ENCODE measurements at places on chromosomes 16 and 17. TPM values are rescaled to one million over a fixed set of nuclear protein-coding genes. Genes with fewer than 3 reads are reported as not detected.
A peak's percentile ranks its signal among the peaks of the same experiment; 100 is the strongest.

SPN gene
- not detected for total RNA-seq

SSTR5 gene
- total RNA-seq = 0.23 TPM

TP53TG3 gene
- not detected for total RNA-seq

DNA sequence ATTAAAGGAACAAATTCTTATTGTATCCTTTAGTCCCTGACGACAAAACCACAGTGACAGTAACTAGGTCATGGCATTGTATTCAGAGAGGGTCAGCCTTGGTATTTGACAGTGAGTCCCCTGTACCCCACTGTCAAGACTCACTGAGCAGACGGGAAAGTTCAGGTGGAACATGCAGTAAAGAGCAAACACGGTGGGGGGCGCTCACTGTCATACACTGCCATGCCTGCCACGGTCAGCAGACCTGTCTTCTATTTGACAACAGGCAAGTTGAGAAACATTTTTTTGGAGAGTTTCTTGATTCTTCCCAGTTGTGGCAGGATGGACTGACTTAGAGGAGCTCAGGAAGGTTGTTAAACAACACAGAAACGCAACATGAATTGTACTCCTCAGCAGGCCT, 681.6 kb downstream of the KCNJ18 start:
- no peak for DNase-seq
- H3K27ac ChIP-seq = no peak overlapping the region
- no peak overlapping the region for H3K4me3 ChIP-seq
- no peaks in the 10 kb centered on the region for H3K4me1 ChIP-seq
- no peaks in the 10 kb centered on the region for H3K36me3 ChIP-seq
- H3K27me3 ChIP-seq = no peaks in the 10 kb centered on the region

DNA sequence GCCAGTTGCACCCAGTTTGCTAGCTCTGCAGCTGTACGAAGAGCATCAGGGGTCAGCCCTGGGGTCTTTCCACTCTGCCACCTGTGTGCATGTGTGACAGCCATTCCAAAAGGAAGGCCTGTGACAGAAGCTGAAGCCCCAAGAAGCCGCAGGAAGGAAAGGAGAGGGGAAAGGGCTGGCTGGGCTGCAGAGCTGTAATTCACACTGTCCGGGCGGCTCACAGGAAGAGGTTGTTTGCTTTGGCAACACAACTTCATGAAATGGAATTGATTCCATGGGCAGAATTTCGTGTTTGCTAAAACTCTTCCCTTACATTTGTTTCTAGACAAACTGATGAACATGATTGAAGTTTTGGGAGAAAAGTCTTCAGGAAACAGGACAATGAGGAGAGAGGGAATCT, 14.8 kb downstream of the TMEM204 start:
- no peaks in the 10 kb centered on the region for H3K36me3 ChIP-seq
- DNase-seq = no peak
- H3K27me3 ChIP-seq = no peaks in the 10 kb centered on the region
- H3K27ac ChIP-seq = no peak overlapping the region
- no peaks in the 10 kb centered on the region for H3K4me1 ChIP-seq

DNA sequence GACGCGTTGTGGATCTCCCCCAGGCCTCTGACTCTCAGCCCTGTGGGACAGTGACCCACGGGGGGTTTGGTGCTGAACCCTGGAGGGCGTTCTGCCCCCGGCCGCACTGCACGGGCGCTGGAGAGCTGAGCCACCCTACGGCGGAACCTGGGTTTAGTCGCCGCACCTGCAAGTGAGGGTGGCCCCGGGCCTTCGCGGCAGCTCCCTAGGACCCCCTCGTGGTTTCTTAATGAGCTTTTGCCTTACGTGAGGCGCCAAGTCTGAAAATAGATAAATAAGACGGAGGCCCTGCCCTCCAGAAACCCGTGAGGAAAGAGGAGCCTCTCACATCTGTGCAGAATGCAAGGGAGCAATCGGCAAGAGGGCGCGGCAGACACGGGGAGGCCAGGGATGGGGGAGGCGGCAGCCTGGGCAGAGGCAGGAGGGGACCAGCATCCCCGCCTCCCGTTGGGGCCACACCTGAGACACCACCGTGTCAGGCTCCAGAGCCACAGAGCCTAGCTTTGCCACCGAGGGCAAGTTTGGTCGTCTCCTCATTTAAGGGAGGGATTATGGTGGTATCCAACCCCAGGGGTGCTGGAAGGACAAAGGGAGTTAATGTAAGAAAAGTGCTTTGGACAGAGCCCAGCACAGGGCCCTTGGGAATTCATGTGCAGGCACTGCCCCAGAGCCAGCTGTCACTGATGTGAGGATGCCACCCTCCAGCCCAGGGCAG, 153.2 kb upstream of the CHMP6 start:
- no peak for DNase-seq
- H3K36me3 ChIP-seq = no peaks in the 10 kb centered on the region
- H3K4me3 ChIP-seq = no peak overlapping the region
- no peaks in the 10 kb centered on the region for H3K27me3 ChIP-seq
- H3K27ac ChIP-seq = peak overlapping the region; percentile 57

GRCh38 chr16:81774348-81774747, 4.7 kb upstream of the PLCG2 start:
- H3K27ac ChIP-seq = no peak overlapping the region
- no peaks in the 10 kb centered on the region for H3K36me3 ChIP-seq
- peaks cover 4% of the 10 kb centered on the region for H3K4me1 ChIP-seq
- DNase-seq = no peak
- H3K4me3 ChIP-seq = no peak overlapping the region

DNA sequence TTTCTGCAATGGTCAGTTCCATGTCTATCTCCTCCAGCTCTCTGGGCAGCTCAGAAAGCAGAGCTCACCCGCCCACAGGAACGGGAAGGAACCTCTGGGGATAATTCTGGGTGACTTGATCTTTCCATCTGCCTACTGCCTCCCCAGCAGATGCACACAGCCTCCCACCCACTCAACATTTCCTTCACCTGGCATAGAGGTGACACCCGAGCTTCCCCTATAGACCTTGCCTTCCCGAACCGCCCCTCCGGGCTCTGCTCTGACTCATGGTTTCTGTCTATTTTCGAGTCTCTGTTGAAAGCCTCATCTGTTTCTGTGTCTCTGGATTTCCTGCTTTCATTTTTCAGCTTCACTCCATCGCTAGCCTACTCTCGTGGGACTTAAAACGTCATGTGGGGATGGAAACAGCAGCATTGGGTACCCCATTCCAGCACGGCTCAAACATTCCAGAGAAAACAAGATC, 11.4 kb downstream of the GGA3 start:
- H3K4me3 ChIP-seq = no peak overlapping the region
- no peak overlapping the region for H3K27ac ChIP-seq
- H3K27me3 ChIP-seq = no peaks in the 10 kb centered on the region
- no peak for DNase-seq

GRCh38 chr16:86353948-86354347, 156.4 kb upstream of the FOXF1 start:
- no peaks in the 10 kb centered on the region for H3K27me3 ChIP-seq
- no peaks in the 10 kb centered on the region for H3K4me1 ChIP-seq
- H3K36me3 ChIP-seq = no peaks in the 10 kb centered on the region
- DNase-seq = no peak
- H3K27ac ChIP-seq = no peak overlapping the region

DNA sequence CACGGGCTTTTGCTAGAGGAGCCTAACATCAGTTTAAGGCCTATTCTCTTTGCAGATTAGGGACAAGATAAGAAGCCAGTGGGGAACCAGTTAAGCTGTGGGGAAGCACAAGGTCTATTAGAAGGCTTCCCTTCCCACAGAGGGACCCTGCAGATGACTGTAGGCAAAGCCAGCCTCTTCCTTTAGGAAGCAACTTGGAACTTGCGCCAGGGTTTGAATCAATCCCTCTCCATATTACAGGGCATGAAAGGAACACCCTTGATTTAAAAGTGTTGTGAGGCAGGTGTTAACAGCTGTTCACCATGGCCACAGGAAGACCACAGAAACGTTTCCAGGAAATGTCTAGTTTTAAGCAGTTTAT, 77.3 kb downstream of the RPTOR start:
- H3K4me1 ChIP-seq = peaks cover 41% of the 10 kb centered on the region
- no peaks in the 10 kb centered on the region for H3K36me3 ChIP-seq
- H3K27me3 ChIP-seq = no peaks in the 10 kb centered on the region
- no peak for DNase-seq
- peak overlapping the region; percentile 55 for H3K27ac ChIP-seq
- H3K4me3 ChIP-seq = no peak overlapping the region

DNA sequence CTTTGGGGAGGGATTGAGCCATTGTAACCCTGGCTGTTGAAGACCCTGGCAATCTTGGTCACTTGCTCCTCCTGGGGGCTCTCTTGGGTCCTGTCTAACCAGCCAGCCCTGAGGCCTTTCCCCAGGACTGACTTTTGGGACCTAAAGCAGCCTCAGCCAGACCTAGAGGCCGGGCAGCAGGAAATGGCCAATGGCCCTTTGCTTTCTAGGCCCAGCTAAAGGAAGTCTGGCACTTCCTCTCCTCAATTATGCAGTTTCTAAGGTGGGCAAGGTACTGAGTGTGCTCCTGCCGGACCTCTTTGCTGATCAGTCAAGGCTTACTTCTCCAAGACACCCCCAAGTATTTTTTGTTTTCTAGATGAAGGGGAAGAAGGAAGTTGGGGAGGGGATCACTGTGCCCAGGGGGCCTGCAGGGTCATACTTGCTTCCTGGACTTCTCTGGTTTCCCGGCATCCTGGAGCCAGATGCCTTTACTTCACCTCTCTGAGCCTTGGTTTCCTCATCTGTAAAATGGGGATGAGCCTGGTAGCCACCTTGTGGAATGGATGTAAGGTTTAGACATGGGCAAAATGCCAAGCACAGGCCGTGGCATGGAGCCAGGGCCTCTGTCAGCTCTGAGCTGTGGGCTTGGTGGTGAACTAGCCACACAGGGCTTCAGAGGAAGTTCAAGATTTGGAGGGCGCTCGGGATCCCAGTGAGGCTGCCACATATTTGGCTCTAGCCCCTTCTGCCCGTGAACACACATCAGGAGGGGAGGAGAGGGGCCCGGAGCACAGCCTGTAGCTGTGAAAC, 8.6 kb downstream of the CX3CL1 start:
- peaks cover 25% of the 10 kb centered on the region for H3K4me1 ChIP-seq
- H3K27me3 ChIP-seq = no peaks in the 10 kb centered on the region
- H3K27ac ChIP-seq = no peak overlapping the region
- no peaks in the 10 kb centered on the region for H3K36me3 ChIP-seq
- DNase-seq = no peak

- H3K36me3 ChIP-seq = no peaks in the 10 kb centered on the region
- DNase-seq = no peak
- H3K27ac ChIP-seq = no peak overlapping the region
- H3K27me3 ChIP-seq = no peaks in the 10 kb centered on the region
- H3K4me1 ChIP-seq = no peaks in the 10 kb centered on the region
Observed at GRCh38 chr16:19666477-19666876, 51.5 kb downstream of the KNOP1 start.

DNA sequence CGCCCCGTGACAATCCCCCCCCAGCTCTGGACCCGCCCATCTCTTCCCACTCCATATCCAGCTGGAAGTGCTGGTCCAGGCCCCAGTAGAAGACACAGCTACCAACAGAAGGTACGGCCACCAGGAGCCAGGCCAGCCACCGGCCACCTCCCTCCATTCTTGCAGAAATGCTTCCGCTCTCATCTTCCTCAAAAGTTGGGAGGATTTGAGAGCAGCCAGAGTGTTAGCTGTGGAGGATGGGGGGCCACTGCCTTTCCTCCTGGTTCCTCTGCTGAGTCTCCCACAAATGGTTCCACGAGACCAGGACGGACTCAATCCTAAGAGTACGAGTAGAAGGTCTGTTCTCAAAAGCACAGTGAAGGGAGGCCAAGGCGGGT, 78.3 kb downstream of the GAS7 start:
- no peak overlapping the region for H3K27ac ChIP-seq
- H3K4me1 ChIP-seq = no peaks in the 10 kb centered on the region
- H3K27me3 ChIP-seq = no peaks in the 10 kb centered on the region
- no peaks in the 10 kb centered on the region for H3K36me3 ChIP-seq
- no peak overlapping the region for H3K4me3 ChIP-seq
- no peak for DNase-seq

DNA sequence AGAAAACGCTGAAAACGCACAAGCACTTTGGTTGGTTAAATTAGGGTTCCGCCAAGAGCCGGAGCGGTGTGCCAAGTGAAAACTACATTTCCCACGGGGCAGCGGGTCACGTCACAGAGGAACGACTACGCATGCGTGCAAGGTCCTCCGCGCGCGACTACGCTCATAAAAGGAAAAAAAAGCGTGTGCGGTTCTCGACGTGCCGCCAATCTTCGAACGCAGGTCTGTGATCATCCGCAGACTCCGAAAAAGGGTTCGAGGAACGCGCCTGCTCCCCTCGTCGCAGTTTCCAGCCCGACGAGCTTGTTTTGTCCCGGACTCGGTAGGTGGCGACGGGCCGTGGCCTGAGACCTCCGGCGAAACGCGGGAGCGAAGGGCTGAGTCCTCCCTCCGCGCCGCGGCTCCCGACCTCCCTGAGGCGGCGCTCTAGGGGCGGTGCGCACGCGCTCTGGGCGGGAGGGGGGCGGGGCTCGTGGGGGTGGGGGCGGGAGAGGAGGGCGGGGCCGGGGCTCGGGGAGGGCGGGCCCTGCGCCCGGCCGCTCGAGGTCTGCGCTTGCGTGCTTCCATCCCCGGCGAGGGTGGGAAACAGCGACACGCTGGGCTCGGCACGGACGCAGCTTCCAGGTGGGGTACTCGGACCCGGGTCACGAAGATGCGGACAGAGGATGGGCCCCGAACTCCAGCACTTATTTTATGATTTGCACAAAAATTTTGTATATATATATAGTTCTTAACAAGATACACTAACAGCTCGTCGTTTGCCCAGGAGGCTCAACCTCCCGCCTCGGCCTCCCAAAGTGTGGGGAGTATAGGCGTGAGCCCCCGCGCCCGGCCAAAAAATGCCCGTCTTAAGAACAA, at the start of gene SGF29:
TSS of gene SGF29 (plus strand) at position 145 of the 858 bp plus-strand sequence. CDS start 27,150 bp downstream, outside the sequence.
- no peaks in the 10 kb centered on the region for H3K36me3 ChIP-seq
- DNase-seq = peak; percentile 87
- H3K4me1 ChIP-seq = no peaks in the 10 kb centered on the region
- peak within 1 kb of the TSS; percentile 72 for H3K4me3 ChIP-seq
- peak within 1 kb of the TSS; percentile 88 for H3K27ac ChIP-seq

DNA sequence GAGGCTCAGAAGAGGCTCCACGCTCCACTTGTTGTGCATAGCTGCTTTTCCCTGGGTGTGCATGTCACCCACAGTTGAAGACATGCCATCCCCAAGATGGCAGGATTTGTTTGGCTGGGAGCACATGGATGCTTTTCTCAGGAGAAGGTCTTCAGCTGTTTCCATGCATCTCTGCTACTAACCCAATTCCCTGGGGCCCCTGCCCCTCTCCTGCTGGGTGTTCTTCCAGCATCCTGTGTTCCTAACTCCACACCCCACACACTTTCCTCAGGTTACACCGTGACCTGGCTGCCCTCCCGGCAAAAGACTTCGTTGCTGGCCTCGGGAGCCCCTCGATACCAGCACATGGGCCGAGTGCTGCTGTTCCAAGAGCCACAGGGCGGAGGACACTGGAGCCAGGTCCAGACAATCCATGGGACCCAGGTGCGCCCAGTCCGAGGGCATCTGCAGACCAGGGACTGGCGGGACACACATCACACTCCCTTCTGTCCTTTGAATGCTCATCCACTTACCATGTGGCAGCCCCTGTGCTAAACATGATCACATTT, 21.5 kb downstream of the ITGAL start:
- no peaks in the 10 kb centered on the region for H3K36me3 ChIP-seq
- DNase-seq = no peak
- H3K4me3 ChIP-seq = no peak overlapping the region
- H3K27me3 ChIP-seq = no peaks in the 10 kb centered on the region

- H3K36me3 ChIP-seq = no peaks in the 10 kb centered on the region
- peaks cover 5% of the 10 kb centered on the region for H3K4me1 ChIP-seq
- no peak for DNase-seq
- H3K27me3 ChIP-seq = no peaks in the 10 kb centered on the region
Observed at GRCh38 chr17:31052187-31052889, 42.4 kb upstream of the NF1 start.

GRCh38 chr16:2092866-2093265, 42.8 kb downstream of the PKD1 start:
- H3K36me3 ChIP-seq = no peaks in the 10 kb centered on the region
- peaks cover 22% of the 10 kb centered on the region for H3K4me1 ChIP-seq
- no peak for DNase-seq
- no peak overlapping the region for H3K27ac ChIP-seq

All from Caco-2 (cell line).